ENCODE measurements at places on chromosomes 13 and 19. TPM values are rescaled to one million over a fixed set of nuclear protein-coding genes. Genes with fewer than 3 reads are reported as not detected.

- peak; percentile 85 for DNase-seq
Measured at GRCh38 chr19:33445442-33446329, 72.2 kb downstream of the CEBPG start.

GRCh38 chr13:97423300-97424045, 10.5 kb upstream of the RAP2A start:
- no peak for DNase-seq

DNA sequence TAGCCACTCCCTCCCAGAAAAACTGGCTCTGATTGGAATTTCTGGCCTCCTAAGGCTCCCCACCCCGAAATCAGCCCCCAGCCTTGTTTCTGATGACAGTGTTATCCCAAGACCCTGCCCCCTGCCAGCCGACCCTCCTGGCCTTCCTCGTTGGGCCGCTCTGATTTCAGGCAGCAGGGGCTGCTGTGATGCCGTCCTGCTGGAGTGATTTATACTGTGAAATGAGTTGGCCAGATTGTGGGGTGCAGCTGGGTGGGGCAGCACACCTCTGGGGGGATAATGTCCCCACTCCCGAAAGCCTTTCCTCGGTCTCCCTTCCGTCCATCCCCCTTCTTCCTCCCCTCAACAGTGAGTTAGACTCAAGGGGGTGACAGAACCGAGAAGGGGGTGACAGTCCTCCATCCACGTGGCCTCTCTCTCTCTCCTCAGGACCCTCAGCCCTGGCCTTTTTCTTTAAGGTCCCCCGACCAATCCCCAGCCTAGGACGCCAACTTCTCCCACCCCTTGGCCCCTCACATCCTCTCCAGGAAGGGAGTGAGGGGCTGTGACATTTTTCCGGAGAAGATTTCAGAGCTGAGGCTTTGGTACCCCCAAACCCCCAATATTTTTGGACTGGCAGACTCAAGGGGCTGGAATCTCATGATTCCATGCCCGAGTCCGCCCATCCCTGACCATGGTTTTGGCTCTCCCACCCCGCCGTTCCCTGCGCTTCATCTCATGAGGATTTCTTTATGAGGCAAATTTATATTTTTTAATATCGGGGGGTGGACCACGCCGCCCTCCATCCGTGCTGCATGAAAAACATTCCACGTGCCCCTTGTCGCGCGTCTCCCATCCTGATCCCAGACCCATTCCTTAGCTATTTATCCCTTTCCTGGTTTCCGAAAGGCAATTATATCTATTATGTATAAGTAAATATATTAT, 6.1 kb downstream of the FOSB start:
- no peak for DNase-seq

GRCh38 chr13:77513719-77514335, 21.7 kb upstream of the SCEL start:
- no peak for DNase-seq

Gene ADPRHL1
- 1.9 TPM for total RNA-seq

GRCh38 chr13:29507356-29507755, 88.1 kb downstream of the SLC7A1 start:
- no peak for DNase-seq

Gene MAST1
- 20.8 TPM for total RNA-seq

Gene ZNF709
- total RNA-seq: 2.7 TPM

Gene DZIP1
- total RNA-seq: 2.4 TPM

Gene NTN5
- total RNA-seq: 1.9 TPM

DNA sequence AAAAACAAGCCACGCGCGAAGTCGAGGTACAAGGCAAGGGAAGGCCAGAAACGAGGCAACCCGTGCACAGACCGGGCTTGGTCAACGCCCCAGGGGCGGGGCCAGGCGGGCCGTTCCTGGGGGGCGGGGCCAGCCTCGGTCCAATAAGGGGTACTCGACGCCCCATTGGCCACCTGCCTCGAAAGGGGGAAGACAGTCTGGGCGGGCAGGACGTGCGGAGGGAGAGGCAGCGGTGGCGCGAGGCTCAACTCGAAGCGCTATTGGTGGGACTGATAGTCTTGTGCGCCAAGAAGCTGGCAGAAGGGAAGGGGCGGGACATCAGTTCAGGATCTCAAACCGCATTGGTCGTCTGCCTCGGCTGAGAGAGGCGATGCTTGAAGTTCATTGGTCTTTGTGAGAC, at the start of gene LYPD4:
Gene LYPD4, minus strand, starts transcription at position 83 of the 400 bp plus-strand sequence. CDS start 5,398 bp downstream, outside the sequence.
- DNase-seq: no peak

DNA sequence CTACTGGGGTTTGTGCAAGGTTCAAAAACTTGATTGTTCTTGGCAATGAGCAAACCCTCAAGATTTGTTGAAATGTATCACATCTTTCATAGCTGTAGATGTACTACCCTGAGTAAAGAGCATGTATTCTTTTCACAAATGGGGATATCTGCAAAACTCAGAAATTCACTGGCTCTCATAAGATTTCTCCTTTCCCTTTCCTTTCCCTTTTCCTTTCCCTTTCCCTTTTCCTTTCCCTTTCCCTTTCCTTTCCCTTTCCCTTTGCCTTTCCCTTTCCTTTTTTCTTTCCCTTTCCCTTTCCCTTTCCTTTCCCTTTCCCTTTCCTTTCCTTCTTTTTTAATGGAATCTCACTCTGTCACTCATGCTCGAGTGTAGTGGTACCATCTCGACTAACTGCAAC, 69.1 kb downstream of the FNDC3A start:
- DNase-seq: no peak

DNA sequence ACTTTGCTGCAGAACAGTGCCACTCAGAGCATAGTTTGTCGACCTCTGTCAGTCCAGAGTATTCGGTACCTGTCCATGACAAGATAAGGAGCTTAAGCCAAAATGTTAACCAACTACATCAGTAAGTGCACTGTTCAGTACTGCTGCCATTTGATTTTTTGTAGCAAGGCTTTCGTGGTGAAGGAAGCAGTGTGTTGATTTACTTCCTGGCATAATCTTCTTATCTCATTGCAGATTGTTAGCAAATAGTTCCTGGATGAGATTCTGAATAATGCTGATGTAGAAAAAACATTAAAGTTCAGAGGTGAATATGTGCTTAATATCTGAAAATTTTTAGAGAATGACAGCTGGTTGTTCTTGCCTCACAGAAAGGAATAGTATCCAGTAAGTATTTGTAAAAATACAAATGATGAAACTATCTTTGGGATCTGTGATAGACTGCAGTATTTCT, 85.7 kb downstream of the LRRC63 start:
- DNase-seq: no peak

- no peak for DNase-seq
Measured at GRCh38 chr13:113936166-113936965, 37.5 kb downstream of the C13orf46 start.

DNA sequence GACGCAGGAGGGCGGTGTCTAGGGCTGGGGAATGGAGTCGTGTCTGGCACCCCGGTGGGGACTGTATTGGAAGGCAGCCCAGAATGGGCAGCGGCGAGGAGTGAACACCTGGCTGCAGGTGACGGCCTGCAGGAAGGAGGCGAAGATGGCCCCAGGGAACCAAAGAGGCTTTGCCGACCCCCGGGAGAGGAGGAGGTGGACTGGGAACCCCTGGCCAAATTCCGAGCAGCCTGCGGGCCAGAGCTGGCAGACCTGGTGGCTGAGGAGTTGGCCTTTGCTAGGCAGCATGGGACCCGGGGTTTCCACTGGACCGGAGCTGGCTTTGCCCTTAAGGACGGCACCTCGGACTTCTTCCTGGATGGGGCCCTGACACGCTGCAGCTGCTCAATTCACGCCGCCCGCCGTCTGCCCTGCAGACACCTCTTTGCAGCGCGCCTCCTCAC, 25.9 kb downstream of the ZSWIM9 start:
- DNase-seq: peak; percentile 75

Gene B3GNT8
- total RNA-seq: 9.2 TPM

- no peak for DNase-seq
Measured at GRCh38 chr13:80751854-80752253, 410.9 kb upstream of the SPRY2 start.

Gene CBARP
- 13.2 TPM for total RNA-seq

GRCh38 chr13:113561417-113562084, 23.0 kb upstream of the TFDP1 start:
- peak; percentile 84 for DNase-seq

DNA sequence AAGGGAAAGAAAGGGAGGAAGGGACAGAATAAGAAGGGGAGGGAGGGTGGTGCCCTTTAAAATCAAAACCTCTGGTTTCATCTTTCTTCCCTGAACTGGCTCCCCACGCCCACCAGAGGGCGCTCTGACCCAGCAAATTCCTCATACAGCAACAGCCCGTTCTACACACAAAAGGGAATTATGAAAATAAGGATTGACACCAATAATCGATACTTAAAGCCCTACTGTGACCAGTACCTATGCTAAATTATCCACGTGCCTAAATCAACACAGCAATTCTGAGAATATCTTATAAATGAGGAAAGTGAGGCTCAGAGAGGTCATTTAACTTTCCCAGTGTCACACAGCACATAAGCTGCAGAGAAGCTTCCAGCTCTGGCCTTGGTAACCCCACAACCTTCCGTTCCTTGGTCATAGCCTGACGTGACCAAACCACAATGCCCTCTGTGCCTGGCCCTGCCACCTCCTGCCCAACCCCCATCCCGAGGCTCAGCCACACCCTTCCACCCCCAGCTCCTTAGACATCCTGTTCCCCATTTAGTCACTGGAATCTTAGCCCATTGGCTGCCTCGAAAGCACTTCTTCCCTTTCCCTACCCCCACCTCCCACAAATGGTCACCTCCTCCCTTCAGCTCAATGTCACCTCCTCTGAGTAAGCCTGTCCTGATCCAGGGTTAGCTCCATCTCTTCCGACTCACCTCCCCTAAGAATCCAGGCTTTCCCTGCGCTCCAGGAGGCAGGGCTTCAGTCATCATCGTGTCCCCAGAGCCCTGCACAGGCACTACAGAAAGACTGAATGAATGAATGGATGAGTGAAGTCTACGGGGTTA, 34.2 kb upstream of the PNMA8B start:
- no peak for DNase-seq

GRCh38 chr13:26259634-26260033, 5.7 kb downstream of the CDK8 start:
- no peak for DNase-seq

Gene ZNF563
- total RNA-seq: 6.3 TPM

GRCh38 chr13:51322826-51323225, 16.7 kb upstream of the SERPINE3 start:
- no peak for DNase-seq

DNA sequence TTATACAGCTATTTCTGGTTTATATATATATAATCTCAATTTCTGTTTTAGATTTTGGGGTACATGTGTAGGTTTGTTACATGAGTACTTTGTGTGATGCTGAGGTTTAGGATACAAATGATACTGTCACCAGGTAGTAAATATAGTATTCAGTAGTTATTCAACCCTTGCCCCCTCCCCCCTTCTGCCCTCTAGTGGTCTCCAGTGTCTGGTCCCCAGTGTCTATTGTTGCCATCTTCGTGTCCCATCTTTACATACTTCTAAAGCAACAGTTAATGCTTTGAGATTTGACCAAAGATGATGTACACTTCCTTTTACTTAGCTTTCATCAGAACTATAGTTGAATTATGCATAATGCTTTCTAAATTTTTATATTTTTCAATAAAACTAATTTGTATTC, 1623.4 kb upstream of the PRR20A start:
- DNase-seq: no peak

GRCh38 chr13:39788102-39788501, 132.6 kb downstream of the COG6 start:
- DNase-seq: no peak

DNA sequence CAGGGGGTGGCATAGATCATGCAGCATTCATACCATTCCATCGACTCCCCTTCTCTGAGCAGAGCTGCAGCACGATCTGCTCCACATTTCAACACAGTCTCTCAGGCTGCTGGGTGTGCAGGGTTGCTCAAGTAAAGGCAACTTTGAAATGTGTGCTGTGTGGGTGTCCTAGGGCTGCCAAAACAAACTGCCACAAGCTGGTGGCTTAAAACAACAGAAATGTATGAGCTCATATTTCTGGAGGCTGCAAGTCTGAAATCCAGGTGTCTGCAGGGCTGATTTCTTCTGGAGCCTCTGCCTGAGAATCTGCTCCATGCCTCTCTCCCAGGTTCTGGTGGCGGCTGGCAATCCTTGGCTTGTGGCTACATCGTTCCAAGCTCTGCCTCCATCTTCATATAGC, 63.7 kb upstream of the WDFY2 start:
- DNase-seq: no peak

GRCh38 chr13:101755228-101755887, 302.9 kb downstream of the ITGBL1 start:
- no peak for DNase-seq

DNA sequence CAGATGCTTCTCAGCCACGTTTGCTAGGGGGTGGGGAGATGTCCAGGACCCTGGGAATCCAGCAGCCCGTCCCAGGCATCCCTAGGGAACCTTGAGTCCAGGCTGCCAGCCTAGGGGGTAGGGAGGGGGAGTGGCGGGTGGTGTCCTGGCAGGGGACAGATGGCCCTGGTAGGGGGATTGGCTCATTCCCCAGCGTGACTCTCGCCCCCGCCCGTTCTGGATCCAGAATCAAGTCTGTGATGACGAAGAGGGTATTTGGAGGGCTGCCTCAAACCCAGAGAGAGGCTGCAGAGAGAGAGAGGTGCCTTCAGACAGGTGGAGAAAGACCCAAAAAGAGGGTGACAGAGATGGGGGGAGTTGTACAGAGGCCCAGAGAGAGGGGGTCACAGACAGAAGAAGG, 4.1 kb downstream of the SLC17A7 start:
- DNase-seq: no peak

DNA sequence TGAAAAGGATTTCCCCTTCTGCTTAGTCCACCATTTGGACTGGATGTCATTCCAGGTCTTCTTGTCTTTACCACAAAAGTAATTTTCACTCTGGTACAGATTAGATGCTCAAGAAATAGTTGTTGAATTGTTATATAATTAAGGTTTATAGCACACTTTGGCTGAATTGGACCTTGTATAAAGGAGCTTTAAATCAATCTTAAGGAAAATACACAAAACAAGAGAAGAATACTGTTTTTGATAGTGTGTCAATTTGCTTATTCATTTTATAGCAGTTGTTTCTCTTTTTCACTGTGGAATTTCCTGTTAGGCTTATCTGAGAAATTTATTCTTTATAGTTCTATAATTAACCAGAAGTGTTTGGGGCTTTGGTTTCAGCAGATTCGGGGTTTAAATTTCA, 62.7 kb upstream of the TDRD3 start:
- DNase-seq: no peak

DNA sequence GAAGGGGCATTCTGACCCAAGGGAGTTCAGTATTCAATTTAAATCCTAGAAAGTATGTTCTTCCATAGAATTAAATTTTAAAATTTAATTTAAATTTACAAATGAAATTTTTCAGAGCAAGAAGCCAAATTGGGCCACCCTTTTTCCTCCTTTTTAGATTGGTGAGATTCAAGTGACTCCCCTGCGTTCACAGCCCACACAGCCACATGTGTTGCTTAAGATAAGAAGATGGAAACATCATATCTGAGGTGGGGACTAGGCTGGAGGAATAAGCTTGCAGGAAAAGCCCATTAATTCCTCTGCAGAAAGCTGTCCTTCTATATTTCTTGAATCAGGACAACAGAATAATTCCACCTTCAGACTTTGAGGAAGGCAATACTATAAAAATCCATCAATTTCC, 392.7 kb upstream of the ZNF507 start:
- no peak for DNase-seq

GRCh38 chr19:47267350-47267759, 7.3 kb upstream of the INAFM1 start:
- no peak for DNase-seq

All from lower leg skin (tissue), 4 donors.